A172 (cell line): ENCODE measurements at places on chromosomes 3 and 15.

GRCh38 chr3:158312560-158313141 is 202.8 kb downstream of the RSRC1 start:
- DNase-seq: no peak

DNA sequence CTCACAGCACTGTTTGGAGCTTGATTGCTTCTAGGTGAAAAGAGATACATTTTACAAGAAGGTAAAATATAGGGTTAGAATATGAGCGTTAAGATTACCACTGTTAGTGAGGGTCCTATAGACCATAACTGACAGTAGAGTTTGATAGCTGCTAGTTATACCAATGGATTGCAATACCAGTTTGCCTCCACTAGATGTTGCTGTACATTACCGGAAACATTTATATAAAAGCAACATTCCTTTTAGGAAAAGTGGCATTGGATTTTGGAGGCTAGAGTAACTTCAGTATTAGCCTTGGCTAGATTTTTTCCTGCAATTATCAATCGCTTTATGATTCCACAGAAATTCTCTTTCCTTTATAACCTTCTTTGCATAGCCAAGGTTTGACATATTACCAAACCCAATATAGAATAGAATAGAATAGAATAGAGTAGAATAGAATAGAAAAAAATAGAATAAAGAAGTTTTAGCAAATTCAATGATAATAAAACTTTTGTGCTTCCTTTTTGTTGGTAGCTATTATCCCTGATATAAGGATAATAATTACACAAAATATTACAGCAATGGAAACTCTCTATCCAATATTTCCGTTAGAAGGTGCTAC is 1093.6 kb upstream of the ALCAM start:
- peak; percentile 49 for DNase-seq

GRCh38 chr3:16300881-16301359 is 35.9 kb downstream of the OXNAD1 start:
- DNase-seq: no peak

DNA sequence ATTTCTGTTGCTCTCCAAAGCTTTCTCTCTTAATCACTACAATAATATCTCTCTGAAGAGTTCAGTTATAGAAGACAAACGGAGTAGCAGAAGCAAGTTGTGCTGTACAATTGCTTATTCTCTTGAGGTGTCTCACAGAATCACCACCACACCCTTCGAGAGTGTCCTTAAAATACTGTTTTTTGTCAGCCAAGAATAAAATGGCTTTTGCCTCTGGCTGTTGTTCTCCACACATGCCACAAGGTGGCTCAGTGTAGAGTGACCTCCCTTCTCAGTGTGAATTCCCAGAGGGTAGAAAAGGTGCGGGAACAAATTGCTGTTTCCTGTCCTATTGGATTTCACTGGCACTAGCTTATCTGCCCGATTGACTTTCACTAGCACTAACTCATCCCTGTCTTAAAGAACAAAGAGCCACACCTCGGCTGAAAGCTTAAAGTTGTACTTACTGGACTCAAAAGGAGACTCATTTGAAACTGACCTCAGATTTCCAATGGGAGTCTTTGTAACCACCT is 134.2 kb upstream of the SATB1 start:
- DNase-seq: peak; percentile 58

DNA sequence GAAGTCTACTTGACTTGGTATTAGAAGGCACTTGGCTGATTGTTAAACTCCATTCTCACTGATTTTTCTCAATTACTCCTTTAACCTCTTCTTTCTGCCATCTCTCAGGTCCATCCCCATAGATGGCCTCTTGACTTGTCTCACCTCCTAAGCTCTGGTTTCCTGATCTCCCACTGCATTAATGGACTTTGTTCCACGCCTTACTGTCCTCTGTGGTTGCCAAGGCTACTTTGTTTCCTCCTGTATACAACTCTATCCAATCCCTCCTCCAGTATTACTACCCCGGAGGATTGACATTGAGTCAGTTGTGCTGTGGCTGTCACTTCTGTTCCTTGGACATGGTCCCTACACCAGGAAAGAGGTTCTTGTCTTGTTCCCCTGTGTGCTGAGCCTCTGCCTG is 10.6 kb upstream of the GLCE start:
- no peak for DNase-seq

GRCh38 chr3:115359536-115359935 is 212.4 kb upstream of the ZBTB20 start:
- no peak for DNase-seq

GRCh38 chr3:160637086-160637485 is 39.9 kb upstream of the ARL14 start:
- DNase-seq: peak; percentile 21

- DNase-seq: no peak
Measured at GRCh38 chr3:58626841-58627569, 39.6 kb downstream of the FAM3D start.

GRCh38 chr15:99006904-99007495 is 592 bp downstream of the PGPEP1L start:
- DNase-seq: no peak

DNA sequence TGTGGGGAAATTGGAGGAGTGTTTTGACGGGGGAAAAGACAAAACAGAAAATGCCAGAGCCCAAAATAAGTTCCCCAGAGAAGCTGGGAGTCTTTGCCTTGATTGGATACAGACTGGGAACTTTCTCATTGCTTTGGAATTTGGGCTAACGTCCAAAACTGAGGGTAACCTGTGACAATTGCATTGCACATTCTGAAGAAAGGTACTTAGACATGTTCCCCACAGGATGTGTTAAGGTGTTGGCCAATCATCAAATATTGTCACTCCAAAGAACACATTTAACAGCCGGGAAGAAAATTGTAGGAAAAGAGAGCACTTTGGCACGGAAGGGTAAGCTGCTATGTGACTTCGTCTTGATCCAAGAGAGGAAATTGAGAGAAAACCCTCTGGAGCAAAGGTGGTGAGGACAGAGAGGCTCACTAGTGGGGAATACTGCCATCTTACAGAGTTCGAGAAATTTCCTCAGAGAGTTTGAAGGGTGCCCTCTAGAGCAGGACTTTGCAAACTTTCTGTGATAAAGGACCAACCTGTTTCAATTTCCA is 619.5 kb upstream of the TBL1XR1 start:
- peak; percentile 86 for DNase-seq

- no peak for DNase-seq
Measured at GRCh38 chr15:100108346-100108745, 233.4 kb downstream of the ADAMTS17 start.

GRCh38 chr3:53730576-53730975 is 115.6 kb downstream of the CHDH start:
- no peak for DNase-seq

DNA sequence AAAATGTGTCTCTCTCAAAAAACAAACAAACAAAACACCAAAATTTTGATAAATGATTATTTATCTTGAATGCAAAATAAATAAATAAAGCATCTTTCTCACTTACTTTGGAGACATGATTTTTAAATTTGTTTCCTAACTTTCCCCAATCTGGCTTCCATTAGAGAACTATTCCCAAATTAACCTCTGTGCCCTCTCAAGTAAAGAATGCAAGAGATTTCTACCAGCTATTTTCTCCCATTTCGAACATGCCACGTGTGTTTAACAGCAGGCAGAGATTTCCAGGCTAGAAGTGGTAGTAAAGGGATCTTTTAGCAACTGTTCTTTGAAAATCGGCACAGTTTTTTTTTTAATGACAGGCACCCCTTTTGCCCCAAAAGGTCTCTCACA is 269.1 kb downstream of the SHQ1 start:
- no peak for DNase-seq

GRCh38 chr15:100297812-100298211 is 44.0 kb downstream of the ADAMTS17 start:
- DNase-seq: no peak

- DNase-seq: no peak
Measured at GRCh38 chr3:123755085-123755484, 129.0 kb downstream of the MYLK start.

DNA sequence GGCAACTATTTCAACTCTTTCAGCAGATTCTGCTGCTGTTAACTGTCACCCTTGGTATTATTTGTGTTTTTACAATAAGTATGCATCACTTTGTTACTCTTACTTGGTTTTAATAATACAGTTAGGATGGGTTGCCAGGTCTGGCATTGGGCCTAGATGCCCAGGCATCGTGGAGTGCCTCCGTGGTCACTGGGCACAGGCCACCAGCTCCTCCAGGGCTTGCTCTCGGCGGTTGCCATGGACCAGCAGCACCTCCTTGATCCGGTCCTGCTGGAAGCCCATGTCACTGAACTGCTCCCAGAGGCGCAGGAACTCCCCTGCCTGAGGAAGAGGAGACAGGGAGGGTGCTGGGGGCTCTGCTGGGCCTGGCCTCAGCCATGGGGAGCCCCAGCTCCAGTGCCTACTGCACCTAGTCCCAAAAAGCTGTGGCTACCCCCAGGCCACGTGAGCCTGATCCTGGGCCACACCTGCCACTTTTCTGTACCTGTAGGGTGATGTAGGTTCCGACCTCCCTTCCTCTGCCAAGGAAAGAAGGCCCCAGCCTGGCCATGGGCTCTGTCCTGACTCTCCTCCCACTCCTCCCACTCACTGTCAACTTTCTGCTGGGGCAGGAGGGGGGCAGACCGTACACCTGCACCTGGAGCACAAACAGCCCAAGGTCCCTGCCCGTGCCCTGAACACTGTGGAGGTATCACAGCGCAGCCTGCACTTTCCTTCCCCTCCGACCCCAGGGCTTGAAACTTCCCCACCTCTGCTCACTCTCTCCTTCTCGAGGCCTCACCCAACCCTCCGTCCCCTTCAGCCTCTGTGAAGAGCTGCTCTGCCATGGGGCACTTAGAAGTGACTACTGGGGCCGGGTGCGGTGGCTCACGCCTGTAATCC is 16.6 kb downstream of the KBTBD13 start:
- DNase-seq: no peak

GRCh38 chr3:64988188-64988587 is 300.4 kb upstream of the ADAMTS9 start:
- DNase-seq: peak; percentile 78

GRCh38 chr3:100443690-100444089 is 42.4 kb downstream of the LNP1 start:
- DNase-seq: no peak

DNA sequence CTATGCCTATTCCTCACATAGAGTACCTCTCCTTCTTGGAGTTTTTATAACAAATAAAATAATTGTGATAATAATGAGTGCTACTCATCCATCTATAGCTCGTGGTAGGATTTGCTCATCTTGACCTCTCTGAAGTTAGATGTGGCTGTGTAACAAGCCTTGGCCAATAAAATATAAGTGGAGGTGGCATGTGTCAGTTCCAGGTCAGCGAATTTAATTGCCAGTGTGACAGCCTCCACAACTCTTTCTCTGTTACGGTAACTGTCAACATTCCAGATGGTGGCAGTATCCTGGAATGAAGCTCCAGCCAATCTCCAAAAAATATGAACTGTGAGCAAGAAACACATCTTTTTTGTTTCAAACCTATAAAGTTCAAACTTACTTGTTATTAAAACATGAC is 13.8 kb downstream of the CLRN1 start:
- DNase-seq: no peak

GRCh38 chr3:58271901-58272501 is 34.0 kb upstream of the RPP14 start:
- peak; percentile 88 for DNase-seq

GRCh38 chr3:120393243-120393642 is 44.1 kb upstream of the LRRC58 start:
- DNase-seq: no peak

DNA sequence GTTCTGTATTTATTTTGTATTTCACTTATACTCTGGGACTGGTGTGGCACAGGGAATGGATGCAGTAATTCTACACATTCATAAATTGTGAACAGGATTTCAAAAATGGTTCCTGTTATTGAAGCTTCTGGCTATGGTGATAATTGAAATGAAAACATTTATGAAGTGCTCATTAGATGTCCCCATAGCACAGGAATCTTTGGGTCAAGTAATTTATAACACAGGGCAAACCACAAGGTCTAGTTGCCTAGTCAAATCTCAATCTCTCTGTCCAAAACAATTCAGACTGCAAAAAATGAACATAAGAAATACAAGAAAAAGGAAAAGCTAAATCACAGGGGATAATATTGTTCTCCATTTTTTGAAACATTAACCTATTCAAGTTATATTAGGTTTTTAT is 117.5 kb upstream of the PTPRG start:
- no peak for DNase-seq

DNA sequence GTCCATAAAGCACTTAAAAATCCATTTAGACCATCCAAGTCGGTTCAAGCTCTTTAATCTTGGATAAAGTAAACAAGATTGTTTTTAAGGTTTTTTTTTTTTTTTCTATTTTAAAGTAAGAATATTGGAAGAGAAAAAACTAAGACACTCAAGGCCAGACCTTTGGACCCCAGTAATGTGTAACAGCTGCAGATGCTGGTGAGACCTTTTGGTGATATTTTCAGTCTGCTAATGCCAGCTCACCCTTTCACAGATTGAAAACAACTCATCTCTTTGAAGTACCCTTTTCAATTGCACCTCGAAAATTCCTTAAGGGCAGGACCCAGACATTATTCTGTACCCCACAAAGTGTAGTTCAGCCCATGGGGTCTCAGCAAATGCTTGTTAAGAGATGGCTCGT is 260.7 kb upstream of the CTNNB1 start:
- DNase-seq: no peak

- DNase-seq: no peak
Measured at GRCh38 chr15:39312984-39313383, 267.9 kb upstream of the THBS1 start.

- peak; percentile 26 for DNase-seq
Measured at GRCh38 chr3:150020527-150020926, 49.8 kb upstream of the PFN2 start.

- DNase-seq: no peak
Measured at GRCh38 chr15:58229297-58229768, 91.2 kb downstream of the AQP9 start.

- DNase-seq: no peak
Measured at GRCh38 chr3:7854721-7855120, 646.9 kb upstream of the LMCD1 start.

- no peak for DNase-seq
Measured at GRCh38 chr3:46990573-46991374, 11.3 kb downstream of the NBEAL2 start.

- no peak for DNase-seq
Measured at GRCh38 chr3:58996730-58997129, 53.1 kb downstream of the CFAP20DC start.

- DNase-seq: no peak
Measured at GRCh38 chr3:57953576-57953975, 54.6 kb upstream of the FLNB start.
